Activated gamma-delta T cell treated with anti-CD3 and anti-CD28 coated beads, Interleukin-2, amount 50 U/mL, for 16 hours (primary cell): ENCODE measurements at places on chromosomes 4 and X.

- DNase-seq: no peak
Observed at GRCh38 chr4:7661846-7662506, 227.2 kb upstream of the PSAPL1 start.

GRCh38 chr4:2457481-2458295, 11.2 kb upstream of the RNF4 start:
- no peak for DNase-seq

DNA sequence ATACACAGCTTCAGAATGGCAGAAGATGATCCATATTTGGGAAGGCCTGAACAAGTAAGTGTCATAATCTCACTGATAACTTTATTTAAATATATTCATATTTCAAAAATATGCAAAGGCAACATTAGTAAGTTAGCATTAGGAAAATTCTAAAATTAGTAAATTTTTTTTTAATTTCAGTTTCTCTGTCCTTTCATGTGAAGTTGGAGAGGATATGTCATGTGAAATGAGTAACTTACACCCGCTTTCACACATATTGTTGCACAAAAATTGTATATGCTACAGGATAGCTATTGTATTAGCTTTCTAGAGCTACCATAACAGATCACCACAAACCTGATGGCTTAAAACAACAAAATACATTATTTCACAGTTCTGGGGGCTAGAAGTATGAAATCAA, 24.3 kb downstream of the NFKB1 start:
- no peak for DNase-seq

GRCh38 chr4:88675543-88675942, 22.1 kb downstream of the NAP1L5 start:
- DNase-seq: no peak

GRCh38 chr4:61860376-61860775, 660.2 kb downstream of the ADGRL3 start:
- no peak for DNase-seq

GRCh38 chrX:77275392-77275791, 171.8 kb upstream of the FGF16 start:
- DNase-seq: no peak

- DNase-seq: no peak
Observed at GRCh38 chr4:119025916-119026661, 109.5 kb upstream of the MYOZ2 start.

GRCh38 chrX:18291006-18291545, 63.4 kb downstream of the SCML2 start:
- DNase-seq: no peak

GRCh38 chr4:4659871-4660651, 118.2 kb upstream of the STX18 start:
- DNase-seq: no peak

- DNase-seq: no peak
Observed at GRCh38 chr4:74377714-74378113, 12.8 kb downstream of the EREG start.

DNA sequence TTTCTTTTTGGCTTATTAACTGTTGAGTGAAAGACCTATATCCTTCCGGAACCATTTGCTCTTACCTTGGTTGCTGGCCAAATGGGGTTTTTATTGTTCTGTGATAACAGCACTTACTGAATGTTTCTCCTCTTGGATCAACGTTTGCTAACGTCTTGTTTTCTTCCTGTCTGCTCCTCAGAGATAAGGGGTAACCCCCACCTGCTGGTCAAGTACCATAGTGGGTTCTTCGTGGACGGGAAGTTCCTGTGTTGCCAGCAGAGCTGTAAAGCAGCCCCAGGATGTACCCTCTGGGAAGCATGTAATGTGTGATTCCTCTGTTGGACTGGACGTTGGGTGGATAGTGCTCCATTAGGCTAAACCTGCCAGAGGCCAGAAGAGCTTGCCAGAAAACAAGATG, 15.3 kb downstream of the BMX start:
- DNase-seq: no peak

DNA sequence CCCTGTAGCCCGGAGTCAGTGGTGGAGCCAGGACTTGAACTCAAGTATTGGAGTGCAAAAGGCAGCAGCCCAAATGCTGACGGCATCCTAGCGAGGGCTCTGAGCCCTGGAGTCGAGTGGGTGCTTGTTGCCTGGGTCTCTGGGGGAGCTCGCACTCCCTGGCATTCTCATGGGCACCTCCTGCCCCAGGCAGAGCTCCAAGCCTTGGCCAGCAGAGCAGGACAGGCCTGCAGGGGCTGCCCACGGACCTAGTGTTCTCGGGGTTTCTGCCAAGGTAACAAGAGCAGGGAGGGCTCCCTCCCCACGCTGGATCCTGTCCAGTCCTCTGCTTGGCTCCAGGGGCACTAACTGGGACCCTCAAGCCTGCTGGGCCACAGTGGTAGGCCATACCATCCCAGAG, 17.6 kb upstream of the WFS1 start:
- DNase-seq: no peak

GRCh38 chr4:118939169-118939783, 50.6 kb downstream of the SYNPO2 start:
- DNase-seq: no peak

DNA sequence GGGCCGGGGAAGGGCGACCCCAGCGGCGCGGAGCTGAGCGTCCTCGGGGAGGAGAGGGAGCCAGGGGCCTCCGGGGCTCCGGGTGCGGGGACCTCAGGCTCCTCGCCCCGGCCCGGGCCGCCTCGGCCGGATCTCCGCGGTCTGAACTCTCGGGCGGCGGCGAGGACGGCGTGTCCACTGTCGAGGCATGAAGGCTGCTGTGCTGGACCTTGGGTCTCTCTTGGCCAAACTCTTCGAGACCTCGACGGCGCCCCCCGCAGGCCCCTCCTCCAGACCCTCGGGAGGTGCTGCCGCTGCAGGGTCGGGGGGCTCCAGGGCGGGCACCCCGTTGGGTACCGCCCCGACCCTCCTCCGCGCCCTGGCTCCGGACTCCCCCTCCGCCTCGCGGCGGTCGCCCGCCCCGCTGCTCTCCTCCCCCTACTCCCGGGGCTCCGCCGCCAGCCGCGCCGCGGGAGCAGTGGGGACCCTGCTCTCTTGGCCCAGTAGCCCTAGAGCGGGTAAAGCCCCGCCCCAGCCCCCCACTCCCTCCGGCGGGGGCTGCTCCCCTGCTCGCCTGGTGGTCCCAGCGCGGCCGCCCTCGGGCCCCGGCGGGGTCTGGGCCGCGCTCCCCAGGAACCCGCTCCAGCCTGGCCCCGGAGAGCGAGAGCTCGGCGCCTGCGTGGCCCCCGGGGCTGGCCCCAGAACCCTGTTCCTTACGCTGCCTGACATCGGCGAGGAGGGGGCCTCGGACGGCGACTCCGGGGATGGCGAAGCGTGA, 564 bp downstream of the FAM149A start:
- no peak for DNase-seq

DNA sequence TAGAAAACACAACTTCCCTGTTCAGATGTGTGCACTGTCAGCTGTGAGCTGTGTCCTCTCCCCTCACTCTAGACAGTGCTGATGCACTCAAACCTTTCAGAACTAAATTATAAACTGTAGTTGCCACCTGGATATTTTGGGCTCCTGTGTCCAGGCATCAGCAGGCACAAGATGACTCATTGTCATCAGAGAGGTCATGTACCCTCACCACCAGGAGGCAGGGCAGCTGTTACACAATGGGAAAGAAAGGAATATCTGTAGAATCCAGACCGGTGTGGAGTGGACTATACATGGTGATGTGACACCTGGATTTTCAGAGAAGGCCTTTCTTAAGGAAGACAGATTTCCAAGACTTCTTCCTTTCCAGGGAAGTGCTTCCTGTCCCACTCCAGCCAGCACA, 854.4 kb upstream of the AGA start:
- no peak for DNase-seq

DNA sequence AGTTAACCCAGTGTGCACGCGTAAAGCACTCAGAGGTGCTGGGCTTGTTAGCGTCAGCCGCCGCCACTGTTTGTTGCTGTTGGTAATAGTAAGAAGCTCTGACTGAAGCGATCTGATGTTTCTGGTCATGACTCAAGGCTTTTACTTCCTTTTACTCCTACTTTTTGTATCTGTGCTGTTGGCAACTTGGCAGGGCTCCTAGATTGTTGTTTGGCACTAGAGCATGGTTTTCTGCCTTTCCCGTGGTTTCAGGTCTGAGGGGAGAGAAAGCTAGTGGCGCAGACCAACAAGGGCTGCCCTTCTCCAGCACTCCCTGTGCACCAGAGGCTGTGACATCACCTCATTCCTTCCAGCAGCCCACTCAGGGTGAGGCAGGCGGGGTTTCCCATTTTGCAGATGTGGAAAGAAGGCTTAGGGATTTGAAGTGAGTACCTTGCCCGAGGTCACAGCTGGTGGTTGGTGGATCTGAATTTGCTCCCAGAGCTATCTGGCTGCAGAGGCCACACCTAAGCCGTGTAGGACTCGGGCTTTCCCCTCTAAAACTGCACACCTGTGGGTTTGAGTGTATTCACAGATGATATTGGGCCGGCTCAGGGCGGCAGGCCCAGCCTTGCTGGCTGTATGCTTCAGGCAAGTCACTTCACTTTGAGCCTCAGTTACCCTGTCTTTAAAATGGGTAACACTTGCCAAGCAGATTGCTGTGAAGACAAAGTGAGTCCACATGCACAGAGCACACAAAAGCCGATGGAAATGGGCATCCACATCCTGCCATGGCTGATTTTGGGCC, 51.2 kb upstream of the TADA2B start:
- DNase-seq: no peak

DNA sequence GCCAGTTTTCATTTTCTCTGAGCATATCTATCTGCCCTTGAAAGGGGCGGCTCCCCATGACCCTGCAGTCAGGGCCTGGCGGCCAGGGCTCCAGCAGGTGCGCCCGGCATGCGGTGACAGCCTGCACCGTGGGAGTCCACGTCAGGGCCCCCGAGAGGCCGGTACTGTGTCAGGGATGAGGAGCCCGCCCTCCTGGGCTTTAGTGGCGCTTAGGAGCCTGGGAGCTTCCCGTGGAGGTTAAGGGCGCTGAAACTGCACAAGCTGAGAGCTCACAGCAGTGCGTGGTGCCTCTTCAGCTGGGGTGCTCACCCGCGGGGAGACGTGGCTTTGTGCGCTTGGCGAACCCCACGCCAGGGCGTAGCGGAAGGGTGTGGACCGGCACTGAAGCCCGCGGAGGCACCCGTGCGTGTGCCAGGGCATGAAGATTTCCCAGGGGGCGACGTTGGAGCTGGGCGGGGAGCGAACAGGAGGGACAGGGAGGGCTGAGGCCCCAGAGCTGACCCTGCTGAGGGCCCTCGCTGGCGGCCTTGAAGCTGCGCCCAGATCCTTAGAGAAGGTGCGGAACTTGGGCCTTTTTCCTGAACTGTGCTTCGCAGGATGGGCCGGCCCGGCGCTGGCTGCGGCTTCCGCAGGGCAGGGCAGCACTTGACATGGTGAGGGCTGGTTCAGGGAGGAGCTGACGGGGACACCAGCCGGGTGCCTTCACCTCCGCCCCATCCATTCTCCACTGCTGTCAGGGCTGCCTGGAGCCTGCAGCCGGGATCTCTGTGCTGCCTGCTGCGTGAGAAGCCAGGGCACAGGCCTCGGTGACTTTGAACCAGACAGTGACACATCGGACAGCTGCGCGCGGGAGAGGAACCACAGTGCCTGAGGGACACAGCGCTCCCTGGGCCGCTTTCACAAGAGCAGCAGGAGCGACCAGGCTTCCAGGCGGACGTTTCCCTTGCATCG, 32.9 kb downstream of the HTT-AS start:
- peak; percentile 6 for DNase-seq

DNA sequence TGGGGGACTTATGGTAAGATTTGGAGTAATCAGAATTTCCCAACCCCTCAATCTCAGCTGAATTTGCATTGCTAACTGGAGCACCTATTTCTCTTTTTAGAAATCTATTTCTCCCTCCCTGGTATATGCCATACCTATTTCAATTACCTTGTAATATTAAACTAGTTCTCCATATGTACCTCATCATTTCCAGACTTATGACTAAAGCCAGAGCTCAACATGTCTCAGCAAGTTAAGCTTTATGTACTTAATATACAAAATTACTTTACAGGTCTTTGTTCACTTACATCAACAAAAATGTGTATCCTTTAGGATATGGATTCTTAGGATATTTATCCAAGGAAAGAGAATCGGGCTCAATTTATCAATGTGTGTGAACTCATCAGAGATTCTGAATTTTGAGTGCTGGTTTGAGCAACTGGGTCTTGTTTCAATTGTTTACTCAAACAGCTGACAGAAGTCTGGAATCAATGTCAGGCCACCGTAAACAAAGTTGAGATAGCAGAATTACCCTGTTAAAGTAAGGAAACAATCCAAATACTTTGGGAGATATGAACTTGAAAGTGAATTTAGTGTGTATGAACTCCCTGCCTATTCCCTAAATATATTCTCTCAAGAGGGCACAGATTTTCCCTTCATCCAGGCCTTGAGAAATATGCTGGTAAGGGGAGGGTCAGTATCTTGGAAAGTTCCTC, 199.6 kb downstream of the VEGFC start:
- DNase-seq: no peak

DNA sequence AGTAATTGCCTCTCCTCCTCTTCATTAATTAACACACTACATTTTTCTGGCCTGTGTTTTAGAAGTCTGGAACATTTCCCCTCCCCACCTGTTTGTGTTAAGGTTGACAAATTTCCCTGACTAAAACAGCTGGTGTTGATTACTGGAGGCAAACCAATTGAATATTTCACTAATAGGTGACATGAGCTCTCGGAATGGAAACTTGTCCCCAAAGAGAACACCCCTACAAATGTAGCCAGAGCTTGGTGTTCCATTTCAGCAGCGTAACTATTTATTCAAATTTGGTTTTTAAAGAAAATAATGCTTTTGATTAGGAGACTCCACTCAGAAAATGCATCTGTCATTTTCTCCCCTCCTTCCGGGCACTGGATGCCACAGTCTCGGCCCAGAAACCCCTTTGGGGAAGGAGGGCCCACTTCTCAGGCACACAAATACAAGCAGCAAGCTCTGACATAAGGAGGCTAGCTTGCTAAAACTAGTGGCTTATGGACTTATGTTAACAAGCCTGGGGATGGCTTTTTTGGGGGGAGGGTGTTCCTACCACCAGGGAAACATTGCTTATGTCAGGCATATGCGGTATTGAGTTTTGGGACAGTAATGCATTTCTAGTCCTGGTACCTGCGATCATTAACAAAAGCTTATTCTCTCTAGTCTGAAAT, 2.2 kb downstream of the RNF150 start:
- DNase-seq: no peak

GRCh38 chr4:52862639-52863161, 583 bp downstream of the RASL11B start:
- DNase-seq: no peak

DNA sequence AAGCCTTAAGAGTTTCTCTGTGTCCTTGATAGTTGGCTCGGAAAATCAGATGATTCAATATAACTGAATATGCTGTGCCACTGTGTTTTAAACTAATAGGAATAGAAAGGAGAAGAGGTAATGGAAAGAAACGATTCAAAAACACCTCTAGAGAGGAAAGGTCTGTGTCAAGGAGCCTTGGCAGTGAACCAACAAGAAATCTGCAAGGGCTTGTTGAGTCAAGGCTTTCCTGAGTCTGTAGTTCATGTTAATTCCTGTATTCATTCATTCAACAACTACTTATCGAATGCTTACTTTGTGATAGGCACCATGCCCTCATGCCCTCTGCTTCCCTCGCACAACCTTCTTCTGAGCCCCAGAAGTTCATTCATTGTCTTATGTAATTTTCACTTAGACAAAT, 336.0 kb downstream of the PDHA2 start:
- no peak for DNase-seq
